ENCODE measurements at places on chromosomes 4 and X.

DNA sequence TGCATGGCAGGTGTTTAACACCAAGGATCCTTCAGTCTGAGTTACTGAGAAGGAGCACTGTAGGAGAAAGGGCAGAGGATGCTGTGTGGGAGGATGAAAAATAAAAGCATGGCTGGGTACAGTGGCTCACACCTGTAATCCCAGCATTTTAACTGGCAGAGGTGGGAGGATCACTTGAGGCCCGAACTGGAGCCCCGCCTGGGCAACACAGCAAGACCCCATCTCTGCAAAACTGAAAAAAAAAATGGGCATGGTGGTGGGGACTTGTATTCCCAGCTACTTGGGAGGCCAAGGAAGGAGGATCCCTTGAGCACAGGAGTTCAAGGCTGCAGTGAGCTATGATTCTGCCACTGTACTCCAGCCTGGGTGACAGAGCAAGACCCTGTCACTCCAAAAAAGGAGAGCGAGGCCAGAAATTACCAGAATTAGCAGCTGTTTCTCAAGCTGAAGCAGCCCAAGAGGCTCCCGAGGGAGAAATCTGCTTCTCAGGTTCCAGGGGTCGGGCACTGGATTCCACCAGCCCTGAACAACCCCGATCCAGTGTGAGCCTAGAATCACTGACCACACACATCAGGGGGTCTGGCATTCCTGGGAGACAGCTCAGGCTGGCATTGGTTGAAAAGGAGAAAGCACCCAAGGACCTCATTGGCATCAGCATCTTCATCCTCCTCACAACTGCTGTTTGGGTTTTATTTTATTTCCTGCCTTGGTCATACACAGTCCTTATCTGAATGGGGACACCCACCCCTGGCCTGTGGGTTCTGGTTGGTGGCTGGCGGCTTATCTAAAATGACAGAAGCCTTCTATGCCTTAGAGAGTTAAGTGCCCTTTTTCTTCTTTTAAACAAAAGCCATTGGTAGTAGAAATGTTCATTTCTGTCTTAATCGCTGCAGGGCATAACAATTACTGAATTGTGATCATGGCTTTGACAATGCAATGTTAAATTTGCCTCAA is 66.3 kb upstream of the TRIM2 start:
- no peak for DNase-seq

DNA sequence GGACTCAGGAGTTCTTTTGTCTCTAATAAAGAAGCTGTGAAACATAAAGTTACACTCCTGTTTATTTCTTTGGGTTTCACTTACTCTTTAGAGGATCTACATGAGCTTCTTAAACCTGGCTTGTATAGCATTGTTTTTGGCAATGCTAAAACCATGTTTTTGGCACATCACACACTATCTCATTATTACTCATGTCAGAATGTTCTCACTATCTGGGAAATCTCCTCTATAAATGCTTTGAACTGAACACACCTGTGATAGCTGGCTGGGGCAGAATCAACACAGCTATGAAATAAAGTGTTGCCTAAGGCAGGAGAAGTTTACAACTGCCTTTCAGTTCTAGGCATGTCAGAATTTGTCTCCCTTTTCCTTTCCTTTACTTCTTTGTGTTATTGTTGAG is 52.6 kb downstream of the SULT1B1 start:
- no peak for DNase-seq

DNA sequence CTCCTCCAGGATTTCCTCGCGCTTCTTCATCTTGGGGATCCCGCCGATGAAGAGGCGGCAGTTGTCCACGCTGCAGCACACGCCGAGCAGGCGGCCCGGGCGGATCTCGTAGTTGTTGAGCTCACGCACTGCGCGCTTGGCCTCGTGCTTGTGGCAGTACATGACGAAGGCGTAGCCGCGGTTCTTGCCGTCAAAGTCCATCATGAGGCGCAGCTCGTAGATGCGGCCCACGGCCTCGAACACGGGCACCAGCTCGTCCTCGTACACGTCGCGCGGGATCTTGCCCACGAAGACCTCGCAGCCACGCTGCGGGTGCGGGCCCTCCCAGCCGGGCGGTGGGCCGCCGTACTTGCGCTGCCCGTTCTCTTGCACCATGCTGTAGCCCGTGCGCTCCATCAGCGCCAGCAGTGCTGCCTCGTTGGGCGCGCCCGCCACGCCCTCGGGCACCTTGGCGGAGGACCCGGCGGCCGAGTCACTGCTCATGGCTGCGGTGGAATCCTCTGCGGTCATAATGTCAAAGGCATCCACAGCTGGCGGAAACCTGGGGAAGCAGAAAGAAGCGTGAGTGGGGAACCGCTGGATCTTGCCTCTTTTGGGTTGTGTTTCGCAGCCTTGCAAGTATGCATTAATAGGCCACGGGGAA is 103.4 kb downstream of the CHRNA9 start:
- no peak for DNase-seq

GRCh38 chr4:81723927-81724587 is 252.3 kb upstream of the RASGEF1B start:
- no peak for DNase-seq

GRCh38 chrX:7582191-7582590 is 260.8 kb upstream of the VCX start:
- no peak for DNase-seq

DNA sequence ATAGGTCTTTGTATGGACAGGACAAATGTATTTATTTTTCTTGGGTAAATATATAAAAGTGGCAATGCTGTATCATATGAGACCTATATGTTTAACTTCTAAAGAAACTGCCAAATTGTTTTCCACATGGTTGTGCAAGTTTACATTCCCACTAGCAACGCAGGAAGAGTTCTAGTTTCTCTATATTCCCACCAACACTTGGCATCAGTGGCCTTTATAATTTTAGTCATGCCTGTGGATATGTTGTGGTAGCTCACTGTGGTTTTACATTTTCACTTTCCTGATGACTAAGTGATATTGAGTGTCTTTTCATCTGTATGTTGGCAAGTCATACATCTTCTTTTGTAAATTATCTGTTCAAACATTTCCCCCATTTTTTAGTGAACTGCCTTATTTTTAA is 126.0 kb downstream of the EMCN start:
- DNase-seq, result no peak

- no peak for DNase-seq
These were observed 38.5 kb upstream of the TAPT1 start for GRCh38 chr4:16264798-16265197.

GRCh38 chrX:45070116-45071007 is 130.3 kb downstream of the DIPK2B start:
- no peak for DNase-seq

DNA sequence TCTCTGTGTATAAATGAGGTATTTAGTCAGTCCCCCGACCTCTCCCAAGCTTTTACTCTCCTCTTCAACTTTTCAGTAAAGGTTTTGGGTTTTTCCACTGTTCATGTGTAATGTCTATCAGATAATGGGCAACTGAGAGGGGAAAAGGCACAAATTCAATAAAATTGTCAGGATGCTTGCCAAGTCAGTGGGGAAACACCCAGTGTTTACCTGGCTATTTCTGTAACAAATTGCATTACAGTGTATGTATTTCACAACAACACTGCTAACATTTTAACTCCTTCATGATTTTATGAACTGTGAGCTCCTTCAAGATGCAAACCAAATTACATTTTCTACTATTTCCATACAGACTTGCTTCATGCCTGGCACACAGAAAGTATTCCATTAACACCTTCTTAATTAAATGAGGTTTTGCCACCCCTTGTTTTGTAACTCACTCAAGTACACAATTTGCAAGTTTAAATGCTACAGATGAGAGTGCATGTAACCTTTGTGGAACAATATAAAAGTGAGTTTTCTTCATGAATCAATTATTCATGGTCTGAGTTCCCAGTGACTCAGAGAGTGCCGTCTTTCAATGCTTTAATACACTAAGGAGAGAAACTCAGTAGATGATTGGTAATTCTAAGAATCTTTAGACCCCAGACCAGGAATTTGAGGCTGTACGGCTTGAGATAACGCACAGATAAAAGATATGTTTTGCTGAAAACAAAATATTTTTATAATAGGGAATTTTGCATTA is 149.8 kb upstream of the TLL1 start:
- no peak for DNase-seq

DNA sequence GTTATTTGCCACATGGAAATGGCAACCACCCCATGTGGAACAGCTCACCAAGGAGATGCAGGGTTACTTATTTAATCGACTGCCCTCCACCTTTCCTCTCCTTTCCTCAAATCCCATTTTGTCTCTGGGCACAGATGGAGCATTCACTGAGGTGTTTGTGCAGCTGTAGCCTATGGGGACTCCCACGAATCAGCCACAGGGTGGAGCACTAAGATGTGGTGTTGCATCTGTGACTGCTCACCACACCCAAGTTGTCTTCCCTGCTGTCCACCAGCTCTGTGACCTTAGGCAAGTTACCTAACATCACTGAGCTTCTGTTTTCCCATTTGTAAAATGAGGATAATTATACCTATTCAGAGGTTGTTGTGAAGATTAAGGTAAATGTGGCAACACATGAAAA is 252.4 kb upstream of the CPEB2 start:
- DNase-seq, result no peak
